Activated gamma-delta T cell (primary cell): ENCODE measurements at places on chromosomes 5 and 9.

DNA sequence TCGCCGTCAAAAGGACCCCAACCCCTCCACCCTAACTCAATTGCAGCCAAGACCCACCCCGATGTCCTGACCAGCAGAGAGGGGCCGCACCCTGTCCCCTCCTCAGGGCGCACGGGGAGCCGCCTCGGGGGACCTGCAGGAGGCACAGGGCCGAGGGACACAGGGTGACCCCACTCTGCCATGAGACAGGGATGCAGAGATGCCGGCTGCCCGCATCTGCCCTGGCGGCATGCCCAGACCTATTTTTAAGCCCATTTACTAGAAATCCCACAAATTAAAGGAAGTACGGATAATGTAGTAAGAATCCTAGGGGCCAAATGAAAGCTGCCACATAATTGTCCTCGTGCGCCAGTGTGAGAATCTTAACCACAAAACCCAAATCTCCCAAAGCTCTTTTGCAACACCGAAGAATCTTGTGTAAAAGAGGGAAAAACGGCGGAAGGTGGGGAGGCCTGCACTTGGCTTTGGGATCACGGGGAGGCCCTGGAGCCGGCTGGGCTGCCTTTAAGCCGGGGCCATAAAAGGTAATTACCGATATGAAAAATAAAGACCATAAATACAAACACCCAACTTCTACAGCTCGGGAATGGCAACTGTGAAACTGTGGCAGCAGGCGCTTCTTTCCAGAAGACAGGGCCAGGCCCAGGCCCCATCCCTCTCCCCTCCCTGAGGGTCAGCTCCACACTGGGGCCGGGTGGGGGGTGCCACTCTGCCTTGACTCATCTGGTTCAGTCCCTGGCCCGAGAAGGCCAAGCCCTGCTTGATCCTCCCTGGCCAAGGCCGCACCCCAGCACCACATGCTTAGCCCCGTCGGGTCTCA lies 35.0 kb downstream of the NACC2 start:
- DNase-seq, result no peak

DNA sequence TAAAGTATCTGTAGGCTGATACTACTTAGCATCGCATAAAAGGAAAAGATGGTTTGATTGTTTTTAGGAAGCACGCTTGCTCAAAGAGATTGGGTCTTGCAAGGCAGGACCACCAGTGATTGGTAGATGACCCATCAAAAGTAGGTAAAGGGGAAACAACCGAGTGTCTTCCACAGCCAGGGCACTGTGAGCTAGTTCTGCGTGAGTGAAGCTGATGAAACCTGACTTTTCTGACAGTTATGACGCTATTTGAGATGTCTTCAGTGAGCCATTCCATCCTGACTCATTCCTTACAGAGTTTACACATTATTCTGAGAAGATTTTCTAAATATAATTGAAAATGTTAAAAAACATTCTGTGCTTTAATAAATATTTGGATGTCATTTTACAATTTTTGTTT lies 49.7 kb downstream of the BASP1 start:
- no peak for DNase-seq

DNA sequence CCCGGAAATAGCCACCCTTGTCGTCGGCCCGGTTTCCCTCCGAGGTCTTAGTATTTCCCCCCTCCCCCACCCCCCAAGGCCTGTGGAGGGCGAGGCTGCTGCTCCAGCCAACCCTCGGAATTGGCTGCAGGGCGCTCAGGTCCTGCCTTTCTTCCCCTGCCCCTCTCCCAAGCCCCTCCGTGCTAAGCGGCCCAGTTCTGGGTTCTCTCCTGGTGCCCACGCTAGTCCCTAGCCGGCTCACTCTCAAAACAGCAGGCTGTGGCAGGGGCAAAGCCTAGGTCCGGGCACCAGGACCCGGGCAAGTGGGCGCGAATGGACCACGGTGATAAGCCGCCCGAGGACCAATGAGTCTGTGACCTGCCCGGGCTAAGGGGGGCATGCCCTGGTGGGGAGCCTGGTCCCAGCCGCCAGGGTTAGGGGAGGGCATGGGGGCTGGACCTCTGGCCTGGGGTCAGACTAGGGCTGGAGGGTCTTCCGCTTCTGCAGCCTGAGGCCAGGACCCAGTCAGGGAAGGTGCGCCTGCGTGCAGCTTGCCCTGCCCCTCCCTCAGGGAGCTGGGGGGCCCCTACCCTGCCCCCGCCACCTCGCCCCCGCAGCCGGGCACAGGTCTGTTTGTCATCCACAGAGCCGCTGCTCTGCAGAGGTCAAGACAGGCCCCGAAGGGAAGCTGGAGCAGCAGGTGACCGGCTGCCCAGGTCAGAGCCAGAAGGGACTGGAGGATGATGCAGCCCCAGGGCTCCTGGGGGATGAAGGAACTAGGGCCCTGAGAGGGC lies 5.0 kb upstream of the IRX4 start:
- DNase-seq, result no peak

- no peak for DNase-seq
Measured at GRCh38 chr9:95133325-95133705, 184.2 kb downstream of the FANCC start.

GRCh38 chr5:73174100-73174815 lies 1.3 kb downstream of the TMEM174 start:
- no peak for DNase-seq
